ENCODE measurements at places on chromosomes 5 and 9.

- DNase-seq = no peak
Observed at GRCh38 chr5:94094793-94095441, 353.5 kb upstream of the POU5F2 start.

DNA sequence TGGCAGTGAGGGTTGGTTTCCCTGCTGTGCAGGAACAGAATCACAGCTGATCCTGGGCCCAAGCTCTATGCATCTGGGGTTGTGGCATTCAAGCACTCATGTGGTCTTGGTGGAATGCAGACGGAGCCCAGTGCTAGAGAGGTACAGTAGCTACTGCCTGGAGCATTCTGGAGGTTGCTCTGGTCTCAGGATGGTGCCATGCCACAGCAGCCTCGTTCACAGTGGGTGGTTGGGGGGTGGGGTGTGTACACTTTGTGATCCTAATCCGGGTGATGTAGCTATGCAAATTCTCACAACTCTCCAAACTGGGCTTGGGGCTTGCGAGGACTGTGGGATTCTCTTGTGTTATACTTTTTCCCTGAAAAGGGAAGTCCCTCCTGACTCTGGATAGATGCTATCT is 45.2 kb downstream of the FGD3 start:
- DNase-seq = no peak

DNA sequence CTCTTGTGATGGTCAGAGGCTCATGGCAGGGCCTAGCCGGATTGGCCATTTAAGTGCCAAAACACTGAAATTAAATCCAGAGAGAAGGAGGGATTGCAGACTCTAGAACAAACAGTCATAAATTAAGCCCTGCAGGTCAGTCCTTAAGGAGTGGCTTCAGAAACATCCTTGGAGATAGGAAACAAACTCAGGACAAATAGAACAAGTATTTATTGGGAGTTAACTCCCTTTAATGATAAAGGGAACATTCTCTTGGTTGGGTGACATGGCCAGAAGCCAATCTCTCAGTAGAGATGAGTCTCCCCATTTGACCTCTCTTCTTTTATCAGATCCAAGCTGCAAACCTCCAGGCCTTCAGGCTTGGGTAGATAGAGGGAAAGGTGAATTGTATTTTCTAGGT is 17.4 kb downstream of the PCSK5 start:
- DNase-seq = no peak

- no peak for DNase-seq
Observed at GRCh38 chr9:77802515-77803293, 154.6 kb upstream of the GNA14 start.

GRCh38 chr5:3221432-3221831 is 374.2 kb upstream of the IRX1 start:
- DNase-seq = no peak

DNA sequence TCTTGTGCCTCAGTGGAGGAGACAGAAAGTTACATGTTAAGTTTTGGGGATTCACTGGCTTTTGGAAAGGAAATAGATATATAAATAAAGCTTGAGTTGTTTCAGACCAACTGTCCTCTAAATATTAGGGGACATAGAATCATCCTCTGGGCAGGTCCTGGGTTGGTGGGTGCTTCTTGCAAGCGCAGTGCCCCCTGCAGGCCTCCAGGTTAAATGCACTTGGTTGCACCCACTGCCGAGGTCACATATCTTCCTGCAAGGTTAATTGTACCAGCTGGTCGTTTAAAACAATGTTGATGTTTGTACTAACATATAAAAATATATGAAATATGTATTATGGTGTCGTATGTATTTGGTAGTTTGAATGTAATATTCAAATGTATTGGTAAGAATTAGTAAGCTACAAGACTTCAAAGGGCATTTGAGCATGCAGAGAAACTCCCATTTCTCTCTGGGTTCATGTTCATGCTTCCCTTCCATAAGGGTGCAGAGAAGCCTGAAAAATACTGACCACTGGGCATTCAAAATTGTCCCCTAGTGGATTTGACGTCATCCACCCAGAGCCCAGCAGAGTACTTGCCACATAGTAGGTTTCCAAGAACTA is 87.0 kb downstream of the ZNF618 start:
- peak; percentile 22 for DNase-seq

GRCh38 chr5:73136055-73136562 is 15.7 kb downstream of the TMEM171 start:
- no peak for DNase-seq

- no peak for DNase-seq
Observed at GRCh38 chr5:8184455-8185063, 315.6 kb downstream of the MTRR start.

DNA sequence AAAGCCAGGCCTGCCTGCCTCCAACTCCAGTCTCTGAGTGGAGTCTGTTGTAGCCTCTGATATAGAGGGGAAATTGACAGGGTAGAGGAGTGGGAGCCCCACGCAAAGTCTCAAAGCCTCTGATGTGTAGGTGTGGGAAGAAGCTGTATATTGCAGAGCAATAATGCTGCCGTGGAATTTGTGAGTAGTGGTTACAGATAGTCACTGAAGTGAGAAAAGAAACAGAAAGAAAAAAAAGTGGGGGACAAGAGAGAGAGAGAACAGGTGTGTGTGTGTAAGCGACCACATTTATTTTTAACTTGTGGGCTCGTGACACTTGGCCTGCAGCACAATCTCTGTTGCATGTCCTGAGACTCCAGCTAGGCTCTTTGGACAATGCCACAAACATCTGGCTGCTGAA is 227.8 kb downstream of the NSG2 start:
- no peak for DNase-seq

GRCh38 chr5:111173476-111173875 is 50.7 kb upstream of the CAMK4 start:
- DNase-seq = no peak

DNA sequence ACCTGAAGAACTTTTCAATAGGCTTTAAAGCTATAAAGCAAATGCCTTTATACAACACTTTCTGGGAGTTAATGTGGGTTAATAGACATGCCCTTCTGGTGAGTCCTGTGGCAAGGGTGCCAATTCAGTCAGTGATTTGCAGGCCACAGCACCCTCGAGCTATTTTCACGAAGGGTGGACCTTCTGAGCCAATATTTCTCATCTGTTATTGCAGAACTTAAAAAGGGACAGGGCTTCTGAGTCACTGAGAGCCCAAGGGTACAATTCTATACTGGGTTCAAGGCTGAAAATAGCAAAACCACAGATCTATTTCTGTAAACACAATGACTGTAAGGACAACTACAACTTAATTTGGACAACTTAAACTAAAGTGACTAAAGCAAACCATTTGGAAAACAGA is 92.8 kb downstream of the GABRG2 start:
- no peak for DNase-seq

DNA sequence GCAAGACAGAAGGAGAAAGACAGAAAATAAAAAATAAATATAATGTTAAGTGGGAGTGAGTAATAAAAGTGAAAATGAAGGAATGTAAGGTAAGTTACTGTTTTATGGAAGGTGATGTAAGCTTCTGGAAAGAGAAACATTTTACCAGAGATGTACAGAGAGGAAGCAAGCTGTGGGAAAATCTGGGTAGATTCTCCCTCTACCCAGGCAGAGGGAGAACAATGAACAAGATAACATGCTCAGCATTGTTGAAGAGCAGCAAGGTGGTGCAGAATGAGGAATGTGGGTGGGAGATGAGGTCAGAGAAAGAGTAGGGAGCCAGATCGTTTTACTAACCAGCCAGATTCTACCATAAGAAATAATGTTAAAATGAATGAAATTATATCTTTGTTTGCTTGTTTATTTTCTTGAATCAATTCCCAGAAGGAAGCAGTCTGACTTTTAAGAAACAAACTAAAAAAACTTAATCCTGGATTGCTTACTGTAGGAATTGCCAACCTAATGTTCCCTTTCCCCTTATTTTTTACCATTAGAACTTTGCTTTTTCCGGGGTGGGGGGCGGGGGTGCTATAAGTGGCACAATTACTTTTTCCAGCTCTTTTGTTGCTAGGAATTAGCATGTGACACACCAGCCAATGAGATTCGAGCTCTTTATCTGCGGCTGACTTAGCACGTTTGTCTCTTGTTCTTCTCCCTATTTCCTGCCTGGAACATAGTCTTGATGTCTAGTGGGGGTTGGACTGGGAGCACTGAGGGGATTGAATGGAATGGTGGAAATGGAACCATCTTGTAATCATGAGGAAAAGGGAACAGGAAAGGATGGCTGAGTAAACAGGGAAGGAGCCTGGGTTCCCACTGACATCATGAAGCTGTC is 356.7 kb downstream of the TMEM167A start:
- no peak for DNase-seq

GRCh38 chr5:71972777-71973473 is 134.3 kb upstream of the MAP1B start:
- no peak for DNase-seq

- no peak for DNase-seq
Observed at GRCh38 chr5:38396766-38397165, 138.4 kb downstream of the EGFLAM start.

GRCh38 chr9:73219985-73220626 is 68.4 kb downstream of the ANXA1 start:
- DNase-seq = no peak

DNA sequence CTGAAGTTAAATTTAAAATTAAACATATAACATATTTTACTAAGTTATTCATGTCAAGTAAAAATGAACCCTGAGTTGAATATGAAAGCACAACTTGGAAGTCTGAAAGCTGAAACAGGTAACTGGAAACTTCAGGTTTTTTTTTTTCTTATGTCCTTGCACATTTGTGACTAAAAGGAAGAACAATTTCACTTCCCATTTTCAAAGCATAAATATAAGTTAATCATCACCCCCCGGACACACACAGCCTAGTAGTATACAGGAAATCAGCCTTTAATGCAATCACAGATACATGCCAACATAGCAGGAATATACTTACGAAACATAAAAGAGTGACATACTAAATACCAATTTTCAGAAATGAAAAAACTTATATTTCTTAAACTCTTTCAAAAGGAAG is 225.9 kb downstream of the RFX3 start:
- DNase-seq = no peak

GRCh38 chr9:112170235-112170634 is 4.9 kb downstream of the SUSD1 start:
- DNase-seq = no peak

GRCh38 chr5:126814721-126815404 is 37.9 kb downstream of the LMNB1 start:
- DNase-seq = no peak

- DNase-seq = no peak
Observed at GRCh38 chr5:150143350-150144245, 12.0 kb downstream of the PDGFRB start.

DNA sequence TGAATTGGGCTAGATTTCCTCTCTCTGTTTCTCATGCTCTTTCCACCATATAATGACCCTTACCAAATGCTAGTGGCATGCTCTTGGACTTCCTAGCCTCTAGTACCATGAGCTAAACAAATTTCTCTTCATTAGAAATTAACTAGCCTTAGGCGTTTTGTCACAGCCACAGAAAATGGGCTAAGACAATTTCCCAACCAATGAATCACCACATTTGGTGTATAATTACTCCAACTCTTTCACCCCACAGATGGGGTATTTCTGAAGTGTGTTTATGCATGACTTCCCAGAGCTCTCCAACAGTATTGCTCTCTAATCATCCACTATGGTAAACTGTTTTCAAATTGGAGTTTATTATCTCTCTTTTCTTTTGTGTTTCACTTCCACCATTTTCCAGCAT is 1041.1 kb upstream of the COX7C start:
- DNase-seq = no peak

DNA sequence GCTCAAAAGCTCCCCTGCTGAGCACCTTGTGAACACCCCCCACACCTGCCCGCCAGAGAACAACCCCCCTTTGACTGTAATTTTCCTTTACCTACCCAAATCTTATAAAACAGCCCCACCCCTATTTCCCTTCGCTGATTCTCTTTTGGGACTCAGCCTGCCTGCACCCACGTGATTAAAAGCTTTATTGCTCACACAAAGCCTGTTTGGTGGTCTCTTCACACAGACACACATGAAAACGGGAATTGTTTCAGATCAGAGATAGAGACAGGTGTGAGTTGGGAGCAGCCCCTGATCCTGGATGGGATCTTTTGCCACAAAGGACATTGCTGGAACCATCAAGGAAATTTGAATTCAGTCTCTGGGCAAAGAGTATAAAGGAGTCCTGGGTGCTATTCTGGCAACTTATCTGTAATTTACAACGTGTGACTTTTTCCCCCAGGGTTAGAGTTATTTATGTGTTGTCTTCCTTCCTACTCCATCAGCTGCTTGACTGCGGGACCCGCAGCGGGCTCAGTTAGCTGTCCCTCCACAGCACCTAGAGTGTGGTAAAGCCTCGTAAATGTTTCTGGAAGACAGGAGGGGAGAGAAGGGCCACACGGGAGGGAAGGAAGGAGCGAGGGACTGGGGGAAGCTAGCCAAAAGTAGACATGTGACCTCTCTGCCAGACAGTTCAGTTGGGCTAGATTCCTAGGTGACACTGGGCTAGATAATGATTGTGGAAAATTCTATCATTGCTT is 437.0 kb downstream of the ZNF608 start:
- no peak for DNase-seq

- no peak for DNase-seq
Observed at GRCh38 chr5:111223101-111223786, 940 bp upstream of the CAMK4 start.

GRCh38 chr9:128148509-128149000 is 698 bp upstream of the LCN2 start:
- DNase-seq = no peak

DNA sequence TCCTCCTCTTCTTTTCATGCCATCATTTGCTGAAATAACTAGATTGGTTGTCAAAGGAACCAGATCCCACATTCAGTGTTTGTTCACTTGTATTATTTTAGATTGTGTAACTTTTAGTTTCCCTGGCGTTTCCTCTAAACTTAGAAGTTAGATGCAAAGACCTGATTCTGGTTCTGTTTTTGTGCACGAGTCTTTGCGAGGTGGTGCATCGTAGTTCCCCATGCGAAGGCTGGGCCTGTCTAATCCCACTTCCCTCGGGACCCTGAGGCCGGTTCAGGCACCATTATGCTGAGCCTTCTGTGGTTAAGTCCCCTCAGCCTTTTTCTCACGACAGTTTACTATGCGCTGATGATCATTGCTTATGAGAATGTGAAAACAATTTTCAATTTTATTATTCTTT is 219.1 kb upstream of the OTULINL start:
- DNase-seq = no peak

- DNase-seq = no peak
Observed at GRCh38 chr9:126674365-126675146, 60.8 kb downstream of the LMX1B start.

DNA sequence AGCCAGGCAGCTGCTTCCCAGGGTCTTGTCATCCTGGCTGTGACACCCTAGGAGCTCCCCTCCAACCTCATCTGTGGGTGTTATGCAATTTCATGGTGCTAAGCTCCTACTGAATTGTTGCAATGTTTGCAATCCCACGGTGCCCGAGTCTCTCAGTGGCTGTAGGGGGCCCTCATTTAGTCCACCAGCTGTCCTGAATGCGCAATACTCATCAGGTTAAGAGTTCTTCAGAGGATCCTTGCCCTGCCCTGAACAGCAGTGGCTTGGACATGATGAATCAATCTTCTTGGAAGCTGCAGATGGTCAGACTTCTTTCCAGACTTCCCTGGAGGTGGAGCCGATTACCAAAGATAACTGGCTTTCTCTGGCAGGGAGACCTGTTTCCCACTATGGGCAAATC is 584.1 kb downstream of the CCDC171 start:
- no peak for DNase-seq

All from HCT116 (cell line).